ENCODE measurements at places on chromosomes 2 and 18.
A peak's percentile ranks its signal among the peaks of the same experiment; 100 is the strongest.

- no peak overlapping the region for H3K27ac ChIP-seq
- H3K4me1 ChIP-seq, result peaks cover 10% of the 10 kb centered on the region
- no peaks in the 10 kb centered on the region for H3K36me3 ChIP-seq
These were observed 253.0 kb upstream of the KLHL29 start for GRCh38 chr2:23132000-23132399.

GRCh38 chr2:14903709-14904374 is 271.3 kb downstream of the LRATD1 start:
- peak; percentile 91 for DNase-seq
- H3K27me3 ChIP-seq, result no peaks in the 10 kb centered on the region
- peaks cover 10% of the 10 kb centered on the region for H3K4me1 ChIP-seq
- no peaks in the 10 kb centered on the region for H3K36me3 ChIP-seq
- no peak overlapping the region for H3K4me3 ChIP-seq

- H3K4me3 ChIP-seq, result no peak overlapping the region
- no peaks in the 10 kb centered on the region for H3K36me3 ChIP-seq
- no peaks in the 10 kb centered on the region for H3K4me1 ChIP-seq
- no peaks in the 10 kb centered on the region for H3K27me3 ChIP-seq
- DNase-seq, result no peak
These were observed 393.1 kb upstream of the KCNH7 start for GRCh38 chr2:163231666-163232065.

DNA sequence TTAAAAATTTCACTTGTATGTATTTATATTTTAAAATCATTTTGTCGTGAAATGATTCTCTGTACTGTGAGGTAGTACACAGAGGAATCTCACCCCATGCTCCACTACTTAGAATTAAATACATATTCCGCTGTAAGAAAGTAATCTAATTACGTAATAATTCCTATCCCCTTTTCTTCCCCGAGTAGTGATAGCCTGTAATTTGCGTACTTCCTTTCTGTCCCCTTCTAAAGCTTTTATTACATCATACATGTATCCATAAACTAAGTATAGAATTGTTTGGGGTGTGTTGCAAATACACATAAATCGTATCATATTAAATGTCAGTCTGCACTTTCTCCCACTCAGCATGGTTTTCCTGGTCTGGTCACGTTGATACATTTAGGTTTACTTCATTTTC is 12.4 kb upstream of the CHCHD5 start:
- no peak overlapping the region for H3K4me3 ChIP-seq
- no peaks in the 10 kb centered on the region for H3K4me1 ChIP-seq
- peaks cover 92% of the 10 kb centered on the region for H3K36me3 ChIP-seq
- no peak for DNase-seq
- no peaks in the 10 kb centered on the region for H3K27me3 ChIP-seq
- H3K27ac ChIP-seq, result no peak overlapping the region

DNA sequence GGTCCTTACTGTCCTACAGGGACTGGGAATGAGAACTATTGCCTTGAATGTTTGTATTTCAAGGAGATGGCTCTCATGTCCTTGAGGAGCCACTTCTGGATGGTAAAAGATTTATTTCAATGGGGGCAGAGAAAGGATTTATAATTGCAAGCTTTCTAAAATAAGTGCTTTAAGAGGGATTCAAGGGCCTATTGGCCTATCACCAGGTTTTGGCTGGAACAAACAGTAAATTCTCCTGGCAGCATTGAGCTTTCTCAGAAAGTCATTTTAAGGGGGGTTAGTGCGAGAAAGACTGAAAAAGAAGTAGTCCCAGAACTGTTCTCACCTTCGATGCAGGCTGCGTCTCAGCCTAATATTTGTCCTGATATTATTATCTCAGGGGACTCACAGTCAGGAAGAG is 29.8 kb downstream of the DPP10 start:
- no peaks in the 10 kb centered on the region for H3K36me3 ChIP-seq
- H3K4me3 ChIP-seq, result no peak overlapping the region

DNA sequence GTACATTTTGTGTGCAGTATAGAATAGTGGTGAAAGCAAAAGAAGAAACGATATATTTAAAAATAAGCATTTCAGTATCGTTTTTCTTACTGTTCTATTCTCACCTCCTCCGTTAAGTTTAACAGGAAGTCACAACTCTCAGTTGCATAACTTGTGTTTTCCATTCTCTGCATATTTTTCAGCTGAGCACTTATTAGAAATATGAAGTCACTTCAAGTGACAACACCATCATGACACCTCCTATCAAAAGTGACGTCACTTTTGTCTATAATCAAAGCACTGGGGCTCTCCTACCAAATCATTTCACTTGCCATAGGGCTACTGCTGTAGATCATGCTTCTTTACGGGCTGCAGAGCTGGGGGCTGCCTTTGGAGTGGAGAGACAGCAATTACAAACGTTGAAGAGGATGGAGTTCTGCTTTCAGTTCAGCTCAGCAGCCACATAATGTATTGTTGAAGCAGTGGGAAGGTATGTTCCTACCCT is 36.3 kb downstream of the STAT4 start:
- no peaks in the 10 kb centered on the region for H3K27me3 ChIP-seq
- DNase-seq, result no peak
- no peak overlapping the region for H3K27ac ChIP-seq
- no peak overlapping the region for H3K4me3 ChIP-seq
- H3K4me1 ChIP-seq, result no peaks in the 10 kb centered on the region
- no peaks in the 10 kb centered on the region for H3K36me3 ChIP-seq

- no peaks in the 10 kb centered on the region for H3K27me3 ChIP-seq
- no peak overlapping the region for H3K27ac ChIP-seq
- no peak overlapping the region for H3K4me3 ChIP-seq
- no peaks in the 10 kb centered on the region for H3K4me1 ChIP-seq
- no peaks in the 10 kb centered on the region for H3K36me3 ChIP-seq
- DNase-seq, result no peak
These were observed 203.3 kb downstream of the FAM210A start for GRCh38 chr18:13522861-13523660.

DNA sequence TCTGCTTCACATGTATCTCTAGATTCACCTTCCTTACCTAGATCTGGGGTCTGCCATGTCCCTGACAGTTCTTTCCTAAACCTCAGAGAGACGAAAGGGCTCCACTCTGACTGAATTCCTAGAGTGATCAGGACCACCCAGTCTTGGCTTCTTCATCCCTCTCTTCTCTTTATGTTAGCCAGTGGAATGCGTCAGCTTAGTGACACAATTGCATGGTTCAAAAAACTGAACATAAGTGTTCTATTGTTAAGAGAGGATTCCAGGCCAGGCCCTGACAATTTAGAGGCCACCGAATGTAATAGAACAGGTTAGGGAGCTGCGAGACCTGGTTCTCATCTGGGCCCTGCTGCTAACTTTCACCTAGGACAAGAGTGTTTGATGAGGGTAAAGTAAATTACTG is 10.0 kb downstream of the PRELID3A start:
- H3K4me1 ChIP-seq, result peaks cover 13% of the 10 kb centered on the region
- no peak for DNase-seq
- no peak overlapping the region for H3K4me3 ChIP-seq
- H3K27me3 ChIP-seq, result no peaks in the 10 kb centered on the region
- H3K27ac ChIP-seq, result 0 out of 2 replicates have a peak overlapping the region, but pooled peaks have one; percentile 45

GRCh38 chr18:607930-608329 is 11.1 kb downstream of the CLUL1 start:
- no peak overlapping the region for H3K4me3 ChIP-seq
- no peaks in the 10 kb centered on the region for H3K4me1 ChIP-seq
- H3K27ac ChIP-seq, result no peak overlapping the region
- no peaks in the 10 kb centered on the region for H3K27me3 ChIP-seq
- DNase-seq, result no peak
- no peaks in the 10 kb centered on the region for H3K36me3 ChIP-seq

DNA sequence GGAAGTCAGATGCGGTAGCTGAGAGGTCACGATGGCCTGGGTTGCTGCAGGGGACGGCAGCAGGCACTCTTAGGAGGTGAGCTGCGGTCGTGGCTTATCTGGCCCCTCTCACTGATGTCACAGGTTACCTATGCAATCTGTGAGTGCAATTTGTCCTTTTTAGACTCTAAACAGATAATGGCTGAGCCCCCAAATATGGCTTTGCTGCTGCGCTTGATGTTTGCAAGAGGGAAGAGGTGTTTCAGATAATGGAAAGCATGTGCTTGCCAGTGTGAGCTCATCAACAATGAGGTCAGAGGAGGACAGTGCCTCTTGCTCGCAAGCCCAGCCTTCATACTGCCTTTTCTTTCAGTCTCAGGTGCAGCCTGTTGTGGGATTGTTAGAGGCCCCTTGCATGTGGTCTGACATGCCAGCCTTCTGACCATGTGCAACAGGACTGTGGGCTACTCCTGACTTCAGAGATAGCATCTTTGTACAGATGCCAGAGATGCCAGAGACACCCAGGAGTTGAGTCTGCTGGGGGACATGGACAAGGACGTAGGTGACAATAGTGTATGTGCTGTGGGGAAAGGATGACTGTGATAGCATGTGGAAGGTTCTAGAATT is 151.3 kb downstream of the TANC1 start:
- no peak overlapping the region for H3K4me3 ChIP-seq
- no peaks in the 10 kb centered on the region for H3K36me3 ChIP-seq
- no peaks in the 10 kb centered on the region for H3K4me1 ChIP-seq
- H3K27me3 ChIP-seq, result no peaks in the 10 kb centered on the region
- no peak for DNase-seq

GRCh38 chr2:181304011-181304844 is 153.0 kb upstream of the ITGA4 start:
- DNase-seq, result no peak
- H3K27ac ChIP-seq, result peak overlapping the region; percentile 6
- peaks cover 20% of the 10 kb centered on the region for H3K4me1 ChIP-seq
- no peak overlapping the region for H3K4me3 ChIP-seq
